Naive thymus-derived CD4-positive, alpha-beta T cell (primary cell): ENCODE measurements at places on chromosomes 13 and 19.

GRCh38 chr13:20197361-20197834 is 4.7 kb upstream of the GJB2 start:
- DNase-seq = no peak

DNA sequence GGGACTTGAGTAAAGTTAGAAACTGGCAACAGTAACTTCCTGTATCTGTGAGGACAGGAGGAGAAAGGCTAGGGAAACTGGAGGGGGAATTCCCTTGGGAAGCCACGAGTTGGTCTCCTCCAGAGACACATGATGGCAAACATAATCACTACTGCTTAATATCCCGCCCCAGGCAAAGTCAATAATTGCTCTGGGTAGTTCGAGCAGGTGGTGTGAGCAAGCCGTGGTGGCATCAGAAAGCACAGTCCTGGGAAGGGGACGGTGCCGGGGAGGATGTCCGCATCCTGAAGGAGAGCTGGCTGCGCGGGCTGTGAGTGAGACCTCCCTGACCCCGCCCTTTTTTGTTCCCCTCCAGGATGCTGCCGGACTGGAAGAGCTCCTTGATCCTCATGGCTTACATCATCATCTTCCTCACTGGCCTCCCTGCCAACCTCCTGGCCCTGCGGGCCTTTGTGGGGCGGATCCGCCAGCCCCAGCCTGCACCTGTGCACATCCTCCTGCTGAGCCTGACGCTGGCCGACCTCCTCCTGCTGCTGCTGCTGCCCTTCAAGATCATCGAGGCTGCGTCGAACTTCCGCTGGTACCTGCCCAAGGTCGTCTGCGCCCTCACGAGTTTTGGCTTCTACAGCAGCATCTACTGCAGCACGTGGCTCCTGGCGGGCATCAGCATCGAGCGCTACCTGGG is 1.4 kb downstream of the FFAR2 start:
- no peak for DNase-seq

DNA sequence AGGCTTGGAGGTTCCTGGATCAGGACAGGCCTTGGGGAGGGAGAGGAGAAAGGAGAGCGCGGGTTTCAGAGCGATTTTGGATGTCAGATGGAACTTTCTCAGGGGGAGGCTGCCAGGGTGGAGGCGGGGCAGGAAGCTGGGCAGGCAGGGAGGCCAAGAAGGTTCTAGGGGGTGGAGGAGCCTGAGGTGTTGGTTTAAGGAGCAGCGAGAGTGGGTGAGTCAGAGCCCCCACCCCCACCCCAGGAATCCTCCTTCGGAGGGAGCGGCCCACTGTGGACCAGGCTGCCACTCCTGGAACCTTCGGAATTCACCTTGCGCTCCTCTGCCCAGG is 15.9 kb upstream of the NOP53 start:
- no peak for DNase-seq

DNA sequence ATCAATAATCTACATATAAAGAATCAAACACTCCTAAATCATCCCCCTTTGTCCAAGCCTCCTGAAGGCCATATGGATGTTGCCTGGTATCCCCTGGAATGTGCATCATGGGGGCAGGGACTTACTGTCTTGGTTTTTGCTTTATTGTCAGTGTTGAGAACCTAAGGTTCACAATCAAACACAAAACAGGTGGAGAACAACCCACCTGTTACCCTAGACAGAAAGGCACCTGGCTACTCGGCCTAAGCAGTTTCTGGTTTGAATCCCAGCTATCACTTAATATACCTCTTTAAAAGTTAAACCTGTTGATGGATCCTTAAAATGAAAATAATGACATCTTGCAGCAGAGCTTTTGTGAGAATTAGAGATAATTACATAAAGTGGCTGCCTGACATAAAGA is 68.9 kb downstream of the DCLK1 start:
- no peak for DNase-seq

GRCh38 chr13:73967397-73968165 is 166.6 kb downstream of the KLF12 start:
- DNase-seq = no peak

GRCh38 chr13:75391432-75392100 is 90.4 kb downstream of the TBC1D4 start:
- no peak for DNase-seq

DNA sequence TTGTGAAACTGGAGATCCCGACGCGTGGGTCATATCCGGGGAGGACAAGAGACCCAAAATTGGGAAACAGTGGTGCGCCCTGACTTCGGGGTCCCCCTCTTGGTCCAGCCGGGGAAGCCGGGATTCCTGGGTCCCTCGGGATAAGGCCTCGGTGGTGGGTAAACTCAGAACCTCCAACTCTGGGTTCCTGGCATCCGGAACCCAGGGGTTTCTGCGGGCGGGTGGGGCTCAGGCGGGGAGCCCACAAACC is 688 bp downstream of the ZFP36 start:
- DNase-seq = no peak

- DNase-seq = no peak
These were observed 1090.4 kb downstream of the PCDH9 start for GRCh38 chr13:66139701-66140100.

- DNase-seq = no peak
These were observed 727 bp downstream of the CNMD start for GRCh38 chr13:52738719-52739467.

GRCh38 chr13:47553329-47553977 is 447.6 kb downstream of the SUCLA2 start:
- DNase-seq = no peak

- DNase-seq = no peak
These were observed 2.4 kb upstream of the ARGLU1 start for GRCh38 chr13:106570299-106570852.

GRCh38 chr13:30734439-30734838 is 904 bp upstream of the ALOX5AP start:
- DNase-seq = no peak

GRCh38 chr13:46104868-46105267 is at the start of gene CPB2:
CPB2 (minus strand) TSS chr13:46105033; CDS start chr13:46105009, 24 bp downstream.
- no peak for DNase-seq

GRCh38 chr19:15180451-15181390 is 20.1 kb downstream of the NOTCH3 start:
- DNase-seq = no peak

GRCh38 chr13:24244802-24245201 is 64.6 kb upstream of the C1QTNF9 start:
- no peak for DNase-seq

DNA sequence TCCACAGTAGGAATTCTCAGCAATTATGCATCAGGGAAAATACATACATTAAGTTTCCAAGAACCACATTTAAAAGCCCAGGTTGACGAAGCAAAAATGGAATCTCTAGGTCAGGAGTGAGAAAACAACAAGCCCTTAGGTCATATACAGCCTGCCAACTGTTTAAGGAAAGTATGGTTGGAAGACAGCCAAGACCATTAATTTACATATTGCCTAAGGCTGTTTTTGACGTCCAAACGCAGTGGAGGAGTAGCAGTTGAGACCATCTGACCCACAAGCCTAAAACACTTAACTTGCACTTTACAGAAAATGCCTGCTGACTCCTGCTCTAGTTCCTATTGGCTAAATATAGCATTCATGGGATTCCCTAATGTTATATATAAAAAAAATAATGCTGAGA is 299.0 kb downstream of the ITGBL1 start:
- DNase-seq = no peak

DNA sequence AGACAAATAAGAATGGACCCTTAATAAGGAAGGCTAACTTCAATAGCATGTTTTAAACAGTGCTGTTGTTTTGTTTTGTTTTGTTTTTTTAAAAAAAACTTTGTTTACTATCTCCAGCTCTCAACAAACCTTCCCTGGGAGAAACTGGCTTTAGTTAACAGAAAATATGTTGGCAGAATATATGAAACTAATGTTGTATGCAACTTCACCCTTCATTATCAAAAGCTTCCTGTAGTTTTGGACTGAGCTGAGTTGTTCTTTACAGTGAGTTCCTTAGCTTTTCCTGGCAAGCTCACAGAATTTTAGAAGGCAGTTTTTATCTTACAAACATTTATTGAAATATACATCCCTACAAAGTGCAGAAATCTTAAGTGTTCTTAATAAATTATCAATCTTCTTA is 2480.7 kb upstream of the PCDH20 start:
- no peak for DNase-seq

GRCh38 chr19:17023805-17024204 is 2.8 kb downstream of the CPAMD8 start:
- DNase-seq = no peak

DNA sequence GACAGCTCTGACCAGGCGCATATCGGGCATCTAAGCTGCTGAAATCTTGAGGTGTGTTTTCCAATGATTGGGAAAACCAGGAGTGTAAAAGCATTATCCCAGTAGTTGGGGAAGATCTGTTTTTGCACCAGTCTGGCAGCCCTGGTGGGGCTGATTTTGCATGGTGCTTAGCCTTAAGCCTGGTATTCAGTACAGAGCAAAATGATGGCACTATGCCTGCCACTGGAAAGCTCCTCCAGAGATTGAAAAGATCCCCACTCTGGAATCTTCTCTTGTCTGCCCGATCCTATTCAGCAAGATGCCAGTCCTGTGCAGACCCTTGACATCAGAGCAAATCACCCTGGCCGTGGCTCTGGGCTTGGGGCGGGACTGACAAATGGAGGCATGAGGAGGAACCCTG is 44.7 kb upstream of the SIAH3 start:
- no peak for DNase-seq

- DNase-seq = peak; percentile 28
These were observed 45.8 kb downstream of the GGACT start for GRCh38 chr13:100542826-100543156.

DNA sequence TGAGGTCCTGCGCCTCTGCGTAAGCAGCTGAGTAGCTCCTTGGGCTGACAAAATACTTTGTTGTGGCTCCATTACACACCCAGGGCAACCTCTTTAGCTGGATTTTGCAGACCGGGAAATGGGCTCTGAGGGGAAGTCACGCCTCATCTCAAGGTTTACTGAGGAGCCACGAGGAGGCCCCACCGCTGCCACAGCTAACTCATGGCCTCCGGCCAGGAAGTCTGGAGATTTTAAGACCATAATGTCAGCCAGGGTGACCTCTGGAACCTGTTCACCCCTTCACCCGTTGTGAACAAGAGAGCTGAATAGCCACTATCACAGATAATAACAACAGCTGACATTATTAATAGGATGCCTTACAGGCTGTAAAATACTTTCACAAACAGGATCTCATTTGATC is 351.3 kb upstream of the TMTC4 start:
- DNase-seq = no peak

DNA sequence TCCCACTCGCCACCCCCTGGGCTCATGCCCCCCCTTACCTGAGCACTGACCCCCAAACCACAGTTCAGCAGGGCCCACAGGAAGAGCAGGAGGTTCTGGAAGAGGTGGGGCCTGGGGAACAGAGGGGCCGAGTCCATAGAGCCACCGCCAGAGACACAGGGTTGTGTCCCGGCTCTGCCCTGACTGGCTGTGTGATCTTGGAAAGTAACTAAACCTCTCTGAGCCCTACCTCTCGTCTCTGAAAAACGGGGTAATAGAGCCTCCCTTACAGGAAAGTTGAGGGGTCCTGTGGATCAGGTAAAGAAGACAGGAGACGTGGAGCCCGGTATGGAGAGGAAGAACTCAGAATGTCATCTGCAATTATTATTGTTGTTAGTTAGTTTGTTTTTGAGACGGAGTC is 2.0 kb downstream of the ADAMTSL5 start:
- DNase-seq = no peak

- no peak for DNase-seq
These were observed 1.1 kb downstream of the COX6B2 start for GRCh38 chr19:55353356-55353802.

DNA sequence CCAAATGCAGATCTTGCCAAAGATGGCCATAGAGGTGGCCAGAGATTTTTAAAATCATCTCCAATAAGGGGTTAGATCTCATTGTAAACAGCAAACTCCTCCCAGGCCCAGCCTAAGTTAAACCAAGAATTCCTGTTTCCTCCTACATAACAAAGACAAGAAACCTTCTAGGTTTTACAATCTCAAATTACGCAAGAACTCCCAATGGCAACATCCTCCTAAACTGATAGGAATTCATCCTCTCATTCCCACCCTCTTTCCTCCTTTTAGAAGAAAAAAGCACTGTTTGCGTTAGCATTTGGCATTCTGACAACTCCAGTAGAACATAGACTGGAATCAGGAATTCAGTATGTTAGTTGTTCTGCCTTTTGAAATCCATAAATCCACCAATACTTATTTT is 14.6 kb downstream of the PROSER1 start:
- DNase-seq = no peak
